Panc1 (cell line): ENCODE measurements at places on chromosomes 1 and 21. TPM values are rescaled to one million over a fixed set of nuclear protein-coding genes. Genes with fewer than 3 reads are reported as not detected.

CRYZ gene
- total RNA-seq: 32.7 TPM

ITLN2 gene
- total RNA-seq: not detected

DNA sequence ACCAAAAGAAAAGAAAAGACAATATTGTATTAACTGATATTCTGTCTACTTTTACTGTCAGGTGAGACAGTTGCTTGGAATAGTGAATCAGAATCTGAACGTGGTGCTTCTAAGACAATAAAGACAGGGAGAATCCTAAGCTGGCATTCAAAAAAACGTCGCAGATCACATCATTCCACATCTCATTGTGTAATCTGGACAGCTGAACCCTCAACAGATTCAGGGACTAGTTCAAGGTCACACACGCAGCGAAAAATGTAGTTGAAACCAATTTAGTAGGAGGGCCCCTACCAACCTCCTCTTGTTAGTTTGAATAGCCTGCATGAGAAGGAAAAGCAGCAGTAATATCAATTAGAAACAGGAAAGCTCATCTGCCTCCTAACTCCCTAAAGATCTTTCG is 46.4 kb upstream of the KRTAP19-8 start:
- no peak overlapping the region for H3K27ac ChIP-seq
- H3K27me3 ChIP-seq: no peaks in the 10 kb centered on the region
- no peak overlapping the region for H3K4me3 ChIP-seq
- no peak for DNase-seq
- H3K36me3 ChIP-seq: no peaks in the 10 kb centered on the region

DNA sequence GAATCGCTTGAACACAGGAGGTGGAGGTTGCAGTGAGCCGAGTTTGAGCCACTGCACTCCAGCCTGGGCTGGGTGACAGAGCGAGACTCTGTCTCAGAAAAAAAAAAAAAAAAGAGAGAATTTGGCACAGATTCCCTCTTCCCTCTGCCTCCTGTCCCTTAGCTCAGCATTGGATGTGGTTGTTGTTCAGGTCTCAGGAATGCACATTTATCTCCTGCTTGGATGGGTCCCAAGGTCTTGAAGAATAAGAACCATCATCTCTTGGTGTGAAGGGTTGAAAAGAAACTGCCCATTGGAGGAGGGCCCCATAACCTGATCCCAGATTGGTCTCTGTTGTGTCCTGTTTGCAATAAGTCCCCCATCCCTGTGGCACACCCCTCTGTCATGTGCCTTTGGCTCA is 34.9 kb downstream of the UBIAD1 start:
- H3K36me3 ChIP-seq: no peaks in the 10 kb centered on the region
- no peaks in the 10 kb centered on the region for H3K27me3 ChIP-seq
- H3K27ac ChIP-seq: no peak overlapping the region
- H3K4me1 ChIP-seq: no peaks in the 10 kb centered on the region
- no peak for DNase-seq
- no peak overlapping the region for H3K4me3 ChIP-seq

- H3K27ac ChIP-seq: no peak overlapping the region
- H3K4me1 ChIP-seq: no peaks in the 10 kb centered on the region
- no peaks in the 10 kb centered on the region for H3K27me3 ChIP-seq
- no peak for DNase-seq
Observed at GRCh38 chr1:60341274-60341673, 267.7 kb upstream of the C1orf87 start.

DNA sequence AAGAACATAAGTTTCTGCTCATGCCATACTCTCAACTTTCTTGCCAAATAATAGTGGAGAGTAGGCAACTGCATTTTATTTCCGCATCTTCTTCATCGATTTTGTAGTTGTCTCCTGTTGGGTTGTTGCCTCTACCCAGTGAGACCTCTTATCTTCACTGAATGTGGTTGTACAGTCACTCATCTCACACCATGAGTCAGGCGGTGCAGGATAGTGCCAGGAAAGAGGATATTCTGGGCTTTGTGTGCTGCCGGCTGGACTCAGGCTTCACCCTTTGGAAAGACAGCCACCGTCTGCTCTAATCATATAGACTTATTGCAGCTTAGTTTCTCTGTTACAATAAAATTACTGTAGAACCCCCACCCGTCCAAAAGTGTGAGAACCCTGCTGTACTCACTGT is 154.3 kb upstream of the USP24 start:
- no peaks in the 10 kb centered on the region for H3K27me3 ChIP-seq
- no peak for DNase-seq
- H3K27ac ChIP-seq: no peak overlapping the region
- H3K4me3 ChIP-seq: no peak overlapping the region
- H3K36me3 ChIP-seq: no peaks in the 10 kb centered on the region

- no peaks in the 10 kb centered on the region for H3K36me3 ChIP-seq
- H3K4me3 ChIP-seq: no peak overlapping the region
- no peaks in the 10 kb centered on the region for H3K4me1 ChIP-seq
- DNase-seq: no peak
Observed at GRCh38 chr1:229674042-229674441, 48.0 kb downstream of the URB2 start.

GRCh38 chr1:214107322-214108096 is 119.7 kb downstream of the PROX1 start:
- no peak for DNase-seq
- H3K4me1 ChIP-seq: no peaks in the 10 kb centered on the region; the same call in none of the 2 replicates
- H3K4me3 ChIP-seq: peak overlapping the region; percentile 66
- no peak overlapping the region for H3K27ac ChIP-seq
- H3K36me3 ChIP-seq: no peaks in the 10 kb centered on the region
- H3K27me3 ChIP-seq: no peaks in the 10 kb centered on the region
